ENCODE measurements at places on chromosomes 5 and 9.

DNA sequence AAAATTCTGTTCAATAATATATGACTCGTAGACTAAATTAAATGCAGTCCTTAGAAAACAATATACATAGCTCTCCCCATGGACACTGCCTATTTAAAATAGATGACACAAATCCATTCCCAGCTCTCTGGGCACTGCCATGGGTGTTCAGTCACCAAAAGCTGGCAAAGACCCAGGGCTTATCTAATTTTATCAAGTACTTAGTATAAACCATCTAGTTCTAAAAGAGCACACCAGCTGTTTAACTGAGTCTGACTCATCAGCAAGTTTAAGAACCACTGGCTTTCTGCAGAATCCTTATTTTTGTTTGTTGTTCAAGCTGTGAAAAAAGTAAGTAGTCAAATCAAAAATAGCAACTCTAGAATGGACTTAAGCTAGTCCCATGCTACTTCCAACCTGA lies 107.6 kb downstream of the PLPP1 start:
- H3K4me1 ChIP-seq = peaks cover 3% of the 10 kb centered on the region
- no peaks in the 10 kb centered on the region for H3K27me3 ChIP-seq
- DNase-seq = no peak
- H3K27ac ChIP-seq = no peak overlapping the region
- peaks cover 75% of the 10 kb centered on the region for H3K36me3 ChIP-seq

- no peak overlapping the region for H3K27ac ChIP-seq
- DNase-seq = no peak
- H3K27me3 ChIP-seq = peaks cover 3% of the 10 kb centered on the region
Measured at GRCh38 chr9:113932906-113933584, 56.9 kb downstream of the ZNF618 start.

GRCh38 chr5:16656561-16657191 lies 39.9 kb upstream of the RETREG1 start:
- peaks cover 2% of the 10 kb centered on the region for H3K36me3 ChIP-seq
- no peaks in the 10 kb centered on the region for H3K4me1 ChIP-seq
- DNase-seq = no peak
- no peak overlapping the region for H3K27ac ChIP-seq

DNA sequence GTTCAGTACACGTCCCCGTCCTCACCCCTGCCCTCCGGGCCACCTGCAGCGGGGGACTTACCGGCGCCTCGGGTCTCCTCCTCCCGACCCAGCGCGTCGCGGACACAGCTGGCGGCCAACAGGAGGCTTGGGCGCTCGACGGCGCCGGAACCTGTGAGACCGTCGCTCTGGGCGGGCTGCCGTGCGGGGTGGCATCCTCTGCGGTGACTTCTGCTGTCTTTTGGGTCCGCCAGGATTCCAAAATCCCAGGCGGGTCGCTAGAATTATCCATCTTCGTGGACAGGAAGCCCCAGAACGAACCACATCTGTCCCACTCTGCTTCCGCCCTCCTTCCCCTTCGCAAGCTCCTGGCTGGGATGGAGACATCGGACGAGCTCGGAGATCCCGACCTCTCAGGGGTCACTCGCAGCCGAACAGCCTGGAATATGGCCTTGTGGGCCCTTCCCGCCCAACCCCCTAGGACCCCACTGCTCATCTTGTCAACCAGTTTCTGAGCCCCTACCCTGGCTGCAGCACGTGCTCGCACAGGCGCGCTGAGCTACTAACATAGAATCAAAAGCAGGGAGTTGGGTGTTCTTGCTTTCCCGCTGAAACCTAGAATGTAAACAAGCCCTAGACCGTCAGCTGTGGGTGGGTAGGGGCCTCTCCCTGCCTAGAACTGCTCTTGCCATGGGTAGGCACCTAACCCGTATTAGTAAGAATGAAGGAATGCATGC lies 947 bp upstream of the MARCHF3 start:
- DNase-seq = no peak
- H3K4me1 ChIP-seq = peaks cover 13% of the 10 kb centered on the region
- H3K27me3 ChIP-seq = peaks cover 63% of the 10 kb centered on the region
- H3K4me3 ChIP-seq = peak overlapping the region; percentile 81
- H3K27ac ChIP-seq = peak overlapping the region; percentile 4
- no peaks in the 10 kb centered on the region for H3K36me3 ChIP-seq

DNA sequence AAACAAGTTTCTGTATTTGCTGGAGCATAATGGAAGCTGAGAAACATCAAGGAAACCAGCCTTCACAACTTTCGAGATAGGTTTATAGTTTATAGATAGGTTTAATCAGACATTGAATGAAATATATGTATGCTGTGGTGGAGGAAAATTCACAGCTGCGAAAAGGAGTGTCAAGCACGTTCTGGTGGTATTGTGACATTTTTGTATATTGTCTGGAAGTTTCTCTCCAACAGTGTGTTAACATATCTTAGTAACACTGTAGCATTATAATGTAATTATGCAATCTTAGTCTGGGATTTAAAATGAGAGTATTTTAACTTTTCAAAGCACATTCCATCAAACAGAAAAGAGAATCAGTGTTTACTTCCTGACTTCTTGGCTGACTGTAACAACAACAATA lies 50.0 kb downstream of the FCHO2 start:
- H3K36me3 ChIP-seq = no peaks in the 10 kb centered on the region
- H3K27ac ChIP-seq = no peak overlapping the region
- no peaks in the 10 kb centered on the region for H3K27me3 ChIP-seq

GRCh38 chr9:126336736-126337325 lies 10.2 kb downstream of the MVB12B start:
- H3K4me3 ChIP-seq = no peak overlapping the region
- peaks cover 33% of the 10 kb centered on the region for H3K4me1 ChIP-seq
- no peak for DNase-seq
- no peaks in the 10 kb centered on the region for H3K27me3 ChIP-seq

DNA sequence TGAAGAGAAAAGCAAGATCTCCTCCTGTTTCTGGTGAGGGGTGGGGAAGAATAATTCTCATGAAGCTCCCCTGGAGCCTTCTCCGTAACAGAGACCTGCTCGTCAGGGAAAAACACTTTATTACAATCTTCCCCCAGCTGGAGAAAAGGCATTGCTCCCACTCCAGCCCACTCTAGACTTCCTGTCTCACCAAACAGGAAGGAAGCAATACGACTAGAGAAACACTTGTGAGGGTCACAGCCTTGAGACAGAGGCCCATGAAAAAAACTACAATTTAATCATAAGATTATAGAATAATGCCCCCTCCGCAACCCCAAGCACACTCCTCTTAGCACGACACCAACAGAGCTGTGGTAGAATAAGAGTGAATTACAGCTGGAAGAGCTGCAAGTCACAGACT lies 197.2 kb upstream of the S1PR3 start:
- H3K27ac ChIP-seq = no peak overlapping the region
- H3K4me1 ChIP-seq = peaks cover 2% of the 10 kb centered on the region
- H3K27me3 ChIP-seq = no peaks in the 10 kb centered on the region
- H3K4me3 ChIP-seq = no peak overlapping the region
- no peak for DNase-seq
- no peaks in the 10 kb centered on the region for H3K36me3 ChIP-seq

GRCh38 chr9:136020206-136020605 lies 59.0 kb upstream of the UBAC1 start:
- H3K4me3 ChIP-seq = no peak overlapping the region
- no peaks in the 10 kb centered on the region for H3K36me3 ChIP-seq
- peaks cover 7% of the 10 kb centered on the region for H3K4me1 ChIP-seq
- no peaks in the 10 kb centered on the region for H3K27me3 ChIP-seq

DNA sequence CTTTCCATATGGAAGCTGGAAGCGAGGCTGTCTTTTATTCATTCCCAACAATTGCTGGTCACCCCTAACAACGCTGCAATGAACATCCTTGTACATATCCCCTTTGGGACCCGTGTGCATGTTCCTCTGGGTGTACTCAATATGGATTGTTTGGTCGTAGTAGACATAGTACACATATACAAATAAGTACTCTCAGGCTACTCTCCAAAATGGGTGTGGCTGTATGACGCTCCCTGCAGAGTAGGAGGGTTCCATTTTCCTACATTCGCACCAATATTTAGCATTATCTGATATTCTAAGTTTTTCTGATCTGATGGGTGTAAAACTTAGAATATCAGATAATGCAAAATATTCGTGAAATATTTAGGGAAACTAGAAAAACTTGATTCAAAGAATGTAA lies 23.2 kb upstream of the NAA35 start:
- H3K27ac ChIP-seq = no peak overlapping the region
- no peak for DNase-seq
- H3K4me3 ChIP-seq = no peak overlapping the region
- H3K27me3 ChIP-seq = peaks cover 2% of the 10 kb centered on the region
- H3K4me1 ChIP-seq = peaks cover 16% of the 10 kb centered on the region
- H3K36me3 ChIP-seq = peaks cover 2% of the 10 kb centered on the region

DNA sequence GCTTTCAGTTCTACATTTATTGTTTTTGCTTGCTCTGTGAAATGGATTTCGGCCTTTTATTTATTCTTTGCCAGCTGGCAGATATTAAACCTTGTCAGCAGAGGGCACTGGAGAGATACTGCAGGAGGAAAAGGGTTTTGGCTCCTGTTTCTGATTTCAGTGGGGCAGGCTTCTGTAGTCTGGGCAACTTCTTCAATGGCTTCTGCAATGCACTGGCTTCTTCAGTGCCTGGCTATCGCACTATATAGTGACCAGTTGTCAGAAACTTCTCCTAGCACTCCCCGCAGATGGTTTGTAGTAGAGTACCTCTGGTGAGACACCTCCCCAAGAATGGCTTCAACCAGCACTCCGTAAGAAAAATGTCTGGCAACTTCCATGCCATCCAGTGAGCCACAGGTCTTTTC lies 3.2 kb upstream of the NFX1 start:
- peak; percentile 73 for DNase-seq
- no peak overlapping the region for H3K4me3 ChIP-seq
- H3K27ac ChIP-seq = peak overlapping the region; percentile 79
- peaks cover 33% of the 10 kb centered on the region for H3K36me3 ChIP-seq

- H3K27me3 ChIP-seq = peaks cover 6% of the 10 kb centered on the region
- no peak for DNase-seq
- H3K27ac ChIP-seq = no peak overlapping the region
- no peaks in the 10 kb centered on the region for H3K36me3 ChIP-seq
Measured at GRCh38 chr5:111999286-111999685, 242.3 kb upstream of the NREP start.

DNA sequence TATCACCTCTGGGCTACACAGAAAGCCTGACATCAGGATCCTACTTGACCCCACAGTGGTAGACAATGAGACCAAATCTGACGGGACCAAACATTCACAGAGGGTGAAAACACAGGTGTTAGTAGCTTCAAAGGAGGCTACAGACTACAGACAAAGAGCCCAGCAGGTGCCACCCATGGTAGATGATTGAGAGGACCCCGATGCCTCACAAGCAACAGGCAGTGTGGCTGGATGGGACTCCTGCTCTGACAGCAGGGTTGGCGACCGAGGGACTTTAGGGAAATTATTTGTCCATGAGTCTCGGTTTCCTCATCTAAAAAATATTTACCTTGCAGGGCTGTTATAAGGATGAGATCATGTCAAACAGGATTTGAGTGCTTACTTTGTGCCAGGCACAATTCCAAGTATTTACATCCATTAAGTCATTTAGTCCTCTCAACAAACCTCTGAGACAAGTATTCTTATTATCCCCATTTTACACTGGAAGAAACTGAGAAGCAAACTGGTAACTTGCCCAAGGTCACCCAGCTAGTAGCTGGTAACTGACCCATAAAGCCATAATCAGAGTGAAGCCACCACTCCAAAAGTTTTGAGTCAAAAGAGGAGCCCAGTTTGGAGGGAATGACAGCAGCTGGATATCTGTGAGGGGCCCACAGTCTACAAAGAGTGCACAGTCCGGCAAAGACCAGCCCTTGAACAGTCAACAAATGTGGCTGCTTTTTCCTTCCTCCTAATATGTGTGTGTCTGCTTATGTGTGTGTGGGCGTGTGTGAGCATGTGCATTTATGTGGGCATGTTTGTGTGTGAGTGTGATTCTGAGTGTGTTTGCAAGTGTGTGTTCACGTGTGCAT lies 502.0 kb downstream of the BNC2 start:
- no peak overlapping the region for H3K4me3 ChIP-seq
- H3K27me3 ChIP-seq = no peaks in the 10 kb centered on the region
- DNase-seq = no peak
- H3K27ac ChIP-seq = no peak overlapping the region
